ENCODE measurements at places on chromosomes 12 and 14. TPM values are rescaled to one million over a fixed set of nuclear protein-coding genes. Genes with fewer than 3 reads are reported as not detected.

The CELA1 gene
- total RNA-seq: not detected

The TRHDE gene
- 31.6 TPM for total RNA-seq

The DYNC1H1 gene
- total RNA-seq: 510 TPM

The LRRIQ1 gene
- total RNA-seq: 2.1 TPM

The SLC5A8 gene
- total RNA-seq: 0.12 TPM

The COL2A1 gene
- total RNA-seq: not detected

- no peak overlapping the region for H3K27ac ChIP-seq
- no peaks in the 10 kb centered on the region for H3K36me3 ChIP-seq
- DNase-seq: peak; percentile 67
- H3K27me3 ChIP-seq: peaks cover 38% of the 10 kb centered on the region
- no peak overlapping the region for H3K4me3 ChIP-seq
Observed at GRCh38 chr14:65824285-65824977, 411.9 kb downstream of the FUT8 start.

- no peak overlapping the region for H3K4me3 ChIP-seq
- no peaks in the 10 kb centered on the region for H3K36me3 ChIP-seq
- no peak for DNase-seq
- H3K27me3 ChIP-seq: no peaks in the 10 kb centered on the region
- no peaks in the 10 kb centered on the region for H3K4me1 ChIP-seq
Observed at GRCh38 chr14:81276073-81277069, 55.6 kb upstream of the GTF2A1 start.

GRCh38 chr14:44782775-44783238, 178.9 kb downstream of the KLHL28 start:
- DNase-seq: no peak
- H3K4me3 ChIP-seq: no peak overlapping the region
- H3K36me3 ChIP-seq: no peaks in the 10 kb centered on the region
- no peak overlapping the region for H3K27ac ChIP-seq
- H3K4me1 ChIP-seq: no peaks in the 10 kb centered on the region

DNA sequence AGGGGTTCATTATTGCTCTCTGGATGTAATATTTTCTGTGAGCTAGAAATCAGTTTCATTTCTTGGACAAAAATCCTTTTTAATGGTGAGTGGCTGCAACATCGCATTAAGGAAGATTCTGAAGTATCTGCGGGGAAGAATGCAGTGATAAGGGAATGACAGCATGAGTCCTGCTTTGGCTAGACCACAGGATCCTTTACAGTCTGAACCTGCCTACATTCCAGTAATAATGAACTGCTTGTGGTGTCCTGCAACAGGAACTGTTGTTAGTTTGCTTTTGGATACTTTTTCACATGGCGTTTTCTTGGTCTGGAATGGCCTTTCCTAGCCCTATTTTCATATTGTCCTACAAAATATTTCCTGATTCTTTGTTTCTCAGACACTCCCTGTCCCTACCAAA, 15.7 kb downstream of the MDM2 start:
- no peaks in the 10 kb centered on the region for H3K27me3 ChIP-seq
- DNase-seq: no peak
- no peaks in the 10 kb centered on the region for H3K4me1 ChIP-seq
- peaks cover 45% of the 10 kb centered on the region for H3K36me3 ChIP-seq
- no peak overlapping the region for H3K27ac ChIP-seq
- H3K4me3 ChIP-seq: no peak overlapping the region

DNA sequence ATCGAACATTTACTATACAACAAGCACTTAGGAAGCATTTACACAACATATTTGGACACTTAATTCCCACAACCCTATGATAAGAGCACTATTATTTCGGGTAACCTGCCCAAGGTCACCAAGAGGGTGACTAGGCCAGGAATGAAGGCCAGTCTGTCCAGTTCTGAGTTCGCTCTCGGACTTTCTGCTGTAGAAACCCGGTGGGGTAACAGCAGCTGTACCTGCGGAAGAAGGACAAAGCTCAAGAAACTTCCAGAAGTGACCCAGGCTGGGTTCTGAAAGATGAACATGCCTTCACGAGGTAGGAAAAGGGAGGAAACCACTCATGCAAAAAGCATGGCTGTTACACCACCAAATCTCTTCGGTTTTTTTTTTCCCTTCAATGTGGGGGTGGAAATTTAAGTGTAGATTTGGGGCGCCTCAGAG, 10.8 kb downstream of the PLA2G1B start:
- H3K27me3 ChIP-seq: peaks cover 6% of the 10 kb centered on the region
- H3K27ac ChIP-seq: peak overlapping the region; percentile 97
- peak overlapping the region; percentile 86 for H3K4me3 ChIP-seq

GRCh38 chr14:60630129-60630528, 19.1 kb downstream of the SIX1 start:
- peaks cover 4% of the 10 kb centered on the region for H3K4me1 ChIP-seq
- no peak overlapping the region for H3K4me3 ChIP-seq

GRCh38 chr12:104578453-104578852, 121.7 kb downstream of the CHST11 start:
- no peak overlapping the region for H3K27ac ChIP-seq
- peaks cover 16% of the 10 kb centered on the region for H3K27me3 ChIP-seq
- H3K4me1 ChIP-seq: no peaks in the 10 kb centered on the region
- H3K4me3 ChIP-seq: no peak overlapping the region
- no peaks in the 10 kb centered on the region for H3K36me3 ChIP-seq

- no peaks in the 10 kb centered on the region for H3K36me3 ChIP-seq
- peaks cover 16% of the 10 kb centered on the region for H3K27me3 ChIP-seq
- peaks cover 21% of the 10 kb centered on the region for H3K4me1 ChIP-seq
- no peak for DNase-seq
Observed at GRCh38 chr14:21056520-21057163, 980 bp upstream of the RNASE8 start.

All from Calu3 (cell line).